ENCODE measurements at places on chromosomes 3 and 15.

DNA sequence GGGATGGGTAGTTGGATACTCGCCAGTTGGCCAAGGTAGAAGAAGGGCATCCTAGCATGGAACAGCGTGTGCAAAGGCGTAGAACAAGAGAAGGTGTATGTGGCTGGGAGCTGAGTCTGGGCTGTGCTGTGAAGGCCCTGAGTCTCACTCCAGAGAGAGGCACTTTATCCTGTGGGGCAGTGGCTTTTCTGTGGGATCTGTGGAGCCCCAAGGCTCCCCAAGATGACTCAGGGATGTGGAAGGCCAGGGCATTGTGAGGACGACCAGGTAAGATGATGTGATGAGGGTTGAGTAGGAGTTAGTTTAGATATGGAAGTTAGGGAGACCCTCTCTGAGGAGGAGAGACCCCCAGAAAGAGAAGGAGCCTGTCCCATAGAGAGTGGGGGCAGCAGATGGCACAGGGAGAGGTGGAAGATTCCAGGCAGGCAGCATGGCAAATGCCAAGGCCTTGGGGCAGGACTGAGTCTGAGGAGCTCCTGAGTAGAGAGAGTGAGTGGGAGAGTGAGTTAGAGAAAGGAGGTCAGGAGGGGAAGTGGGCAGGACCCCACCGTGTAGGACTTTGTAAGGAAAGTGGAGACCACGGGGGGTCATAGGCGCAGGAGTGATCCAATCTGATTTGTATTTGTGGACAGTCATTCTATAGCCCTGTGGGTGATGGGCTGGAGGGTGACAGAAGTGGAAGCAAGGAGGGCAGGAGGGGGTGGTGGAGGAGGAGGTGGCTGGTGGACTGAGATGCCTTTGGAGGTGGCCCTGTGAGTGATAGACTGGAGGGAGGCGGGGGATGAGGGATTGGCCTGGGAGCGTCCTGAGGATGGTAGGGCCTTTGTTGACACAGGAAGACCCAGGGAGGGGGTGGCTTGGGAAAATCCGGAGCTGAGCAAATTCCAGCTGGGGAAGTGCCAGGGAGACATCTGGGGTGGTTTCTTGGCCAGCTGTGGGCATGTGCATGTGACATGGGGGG, 50.3 kb downstream of the FBLN2 start:
- DNase-seq = no peak

DNA sequence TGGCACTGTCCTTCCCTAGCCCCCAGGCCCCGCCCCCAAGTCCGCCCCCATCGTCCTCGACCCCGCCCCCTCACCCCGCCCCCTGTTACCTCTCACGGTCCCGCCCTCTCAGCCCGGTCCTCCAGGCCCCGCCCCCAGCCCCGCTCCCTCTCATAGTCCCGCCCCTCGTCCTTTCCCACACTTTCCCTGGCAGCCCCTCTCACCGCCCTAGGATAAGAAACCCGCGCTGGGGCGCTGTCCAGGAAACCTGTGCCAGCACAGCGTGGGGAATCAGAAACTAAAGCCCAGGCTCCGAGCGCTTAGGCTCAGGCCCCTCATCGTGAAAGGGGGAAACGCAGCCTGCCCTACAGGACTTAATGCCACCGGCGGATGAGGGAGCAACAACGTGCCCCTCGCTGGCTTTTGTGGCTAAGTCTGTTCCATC, 20.9 kb downstream of the TRPM1 start:
- no peak for DNase-seq

DNA sequence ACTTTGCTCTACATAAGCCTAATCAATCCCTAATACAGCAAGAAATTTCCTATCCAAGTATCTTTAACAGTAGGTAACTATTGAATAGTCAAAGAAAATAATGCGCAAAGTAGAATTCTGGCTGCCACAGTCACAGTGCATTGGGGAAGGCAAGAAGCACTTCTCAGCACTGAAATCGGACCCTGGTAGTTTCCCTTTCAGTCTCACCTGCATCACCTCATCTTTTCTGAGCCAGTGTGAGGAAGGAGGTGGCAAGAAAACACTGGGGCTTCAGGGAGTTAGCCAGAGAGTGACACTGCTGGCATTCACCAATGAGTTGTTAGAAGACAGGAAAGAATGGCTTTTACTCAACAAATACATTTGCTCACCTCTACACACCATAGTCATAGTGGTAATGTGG, 8.3 kb downstream of the TRIM42 start:
- no peak for DNase-seq

DNA sequence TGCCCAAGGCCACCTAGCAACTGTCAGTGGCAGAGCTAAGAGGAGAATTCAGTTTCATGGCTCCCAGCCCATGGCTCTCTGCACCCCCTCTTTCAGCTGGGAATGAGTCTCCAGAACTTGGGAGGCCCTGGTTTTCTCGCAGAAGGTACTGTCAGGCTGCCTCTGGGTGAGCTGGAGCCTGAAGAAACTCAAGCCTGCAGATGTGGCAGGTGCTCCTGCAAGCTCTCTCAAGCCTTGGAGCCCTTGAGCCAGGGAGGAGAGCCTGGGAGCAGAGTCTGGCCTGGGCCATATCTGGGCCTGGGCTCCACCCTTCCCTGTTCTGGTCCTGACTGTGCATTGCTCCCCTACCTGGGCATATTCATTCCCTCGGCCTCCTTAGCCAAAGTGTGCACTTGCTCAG, 74.4 kb upstream of the TLE3 start:
- DNase-seq = no peak

GRCh38 chr3:166660962-166661361, 719.1 kb downstream of the ZBBX start:
- no peak for DNase-seq

GRCh38 chr3:14846226-14846880, 27.6 kb downstream of the FGD5 start:
- DNase-seq = no peak

DNA sequence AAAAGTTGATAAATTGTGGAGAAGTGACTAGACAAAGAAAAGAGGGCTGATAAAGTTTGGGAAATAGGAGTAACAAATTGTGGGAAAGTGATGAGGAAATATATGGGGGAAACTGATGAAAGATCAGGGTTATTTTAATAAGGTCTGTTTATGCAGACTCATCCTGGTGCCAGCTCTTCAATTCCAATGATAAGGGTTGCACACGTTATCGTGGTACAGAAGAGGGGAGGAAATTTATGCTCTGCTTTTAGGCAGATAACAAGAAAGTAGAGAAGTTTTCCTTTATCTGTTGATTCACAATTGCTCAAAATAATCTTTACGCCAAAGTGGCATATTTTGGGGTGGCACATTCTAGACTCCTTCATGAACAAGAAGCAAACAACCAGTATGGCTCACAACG, 32.1 kb upstream of the LIPC start:
- no peak for DNase-seq

GRCh38 chr15:92142242-92143232, 251.1 kb upstream of the ST8SIA2 start:
- DNase-seq = no peak

GRCh38 chr3:119642746-119643473, 17.5 kb downstream of the POPDC2 start:
- no peak for DNase-seq

DNA sequence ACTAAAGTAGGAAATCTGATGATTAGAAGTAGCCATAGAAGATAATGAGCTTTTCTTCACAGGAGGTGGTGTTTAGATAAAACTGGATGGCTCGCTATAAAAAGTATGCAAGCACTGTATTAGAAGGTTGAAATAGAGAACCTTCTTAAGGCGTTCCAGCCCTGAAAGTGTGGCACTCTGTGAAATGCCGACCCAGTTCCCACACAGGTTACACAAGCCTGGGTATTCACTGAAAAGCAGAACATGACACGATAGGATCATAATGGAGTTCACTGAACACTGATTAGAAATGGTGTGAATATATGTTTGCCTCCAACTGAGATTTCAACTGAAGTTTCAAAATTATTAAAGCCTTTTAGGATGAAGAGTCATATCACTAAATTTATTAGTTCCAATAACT, 15.0 kb upstream of the LRRC34 start:
- DNase-seq = no peak

- no peak for DNase-seq
These were observed 7.0 kb upstream of the RFT1 start for GRCh38 chr3:53137221-53137620.

Data from NCI-H187 (cell line).